ENCODE measurements at places on chromosomes 16 and 17.
A peak's percentile ranks its signal among the peaks of the same experiment; 100 is the strongest.

DNA sequence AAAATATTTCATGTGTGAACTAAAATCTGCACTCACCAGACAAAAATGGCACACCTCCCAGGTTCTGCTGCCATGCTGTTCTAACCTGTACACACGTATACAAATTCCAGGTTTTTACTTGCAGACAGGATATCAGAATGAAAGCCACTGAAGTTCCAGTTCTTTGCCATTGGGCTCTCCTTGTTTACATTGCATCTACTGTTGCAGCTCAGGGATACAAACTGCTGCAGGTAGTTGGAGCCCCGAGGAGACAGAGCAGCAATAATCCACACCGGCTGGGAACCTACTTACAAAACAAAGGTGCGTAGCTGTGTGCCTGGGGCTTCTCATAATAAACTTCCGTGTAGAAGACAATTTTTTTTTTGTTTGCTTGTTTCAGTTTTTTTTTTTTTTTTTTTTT, 59.6 kb downstream of the HAPSTR1 start:
- no peak for DNase-seq

GRCh38 chr16:3480901-3481695, 14.2 kb downstream of the C16orf90 start:
- DNase-seq, result no peak

DNA sequence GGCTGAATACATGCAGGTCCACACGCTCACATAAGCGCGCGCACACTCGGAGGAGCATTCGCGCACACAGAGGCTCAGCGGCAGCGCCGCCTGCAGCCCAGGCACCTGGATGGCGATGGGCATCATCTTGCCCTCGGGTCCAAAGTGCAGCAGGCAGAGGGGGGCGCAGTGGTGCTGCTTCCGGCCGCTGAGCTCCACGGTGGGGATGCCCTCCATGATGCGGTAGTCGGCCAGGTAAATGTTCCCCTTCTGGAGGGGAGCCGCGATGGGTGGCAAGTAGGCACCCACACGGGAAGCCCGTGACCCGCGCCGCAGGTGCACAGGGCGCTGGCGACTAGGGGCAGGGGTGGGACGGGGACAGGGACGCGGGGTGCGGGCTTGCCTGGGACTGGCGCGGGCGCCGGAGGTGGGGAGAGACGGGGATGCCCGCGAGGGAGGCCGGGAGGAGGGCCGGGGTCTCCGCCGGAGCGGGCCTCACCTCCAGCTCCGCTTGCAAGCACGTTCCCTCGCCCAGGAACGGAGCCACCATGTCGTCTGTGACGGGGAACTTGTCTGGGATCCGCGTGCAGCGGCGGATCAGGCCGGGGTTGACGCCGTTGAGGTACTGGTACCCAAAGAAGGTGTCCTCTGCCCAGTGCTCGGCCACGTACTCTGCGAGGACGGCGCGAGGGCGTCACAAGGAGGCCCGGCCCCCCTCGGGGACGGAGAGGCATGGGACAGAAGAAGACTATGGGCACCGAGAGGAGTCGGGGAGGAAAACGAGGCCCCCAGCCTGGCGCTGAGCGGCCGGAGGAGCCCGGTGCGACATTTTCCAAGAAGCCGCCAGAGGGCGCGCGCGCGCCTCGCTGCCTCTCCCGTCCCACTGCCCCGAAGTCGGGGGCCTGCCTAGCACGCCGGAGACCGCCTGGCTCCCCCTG, 8.0 kb downstream of the ALOX12B start:
- peak; percentile 80 for DNase-seq

GRCh38 chr17:19273731-19274130, 36.6 kb downstream of the EPN2 start:
- no peak for DNase-seq

DNA sequence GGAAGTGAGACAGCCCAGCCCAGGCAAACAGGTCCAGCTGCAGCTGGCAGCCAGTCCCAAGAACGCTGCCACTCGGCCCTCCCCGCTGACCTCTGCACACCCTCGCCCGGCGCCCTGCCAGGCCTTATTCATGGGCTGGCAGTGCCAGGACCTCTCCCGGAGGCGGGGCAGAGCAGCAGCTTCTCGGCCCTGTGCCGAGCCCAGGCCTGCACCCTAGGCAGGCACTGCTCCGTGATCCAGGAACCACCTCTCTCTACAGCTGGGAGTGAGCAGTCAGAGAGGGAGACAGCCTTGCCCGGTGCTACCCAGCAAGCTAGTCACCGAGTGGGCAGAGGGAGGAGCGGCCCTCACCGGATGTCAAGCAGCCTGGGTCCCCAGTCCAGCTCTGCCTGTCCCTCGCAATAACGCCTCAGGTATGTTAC, 79.9 kb upstream of the CBX4 start:
- peak; percentile 84 for DNase-seq
